ENCODE measurements at places on chromosomes 4 and X. TPM values are rescaled to one million over a fixed set of nuclear protein-coding genes. Genes with fewer than 3 reads are reported as not detected.
A peak's percentile ranks its signal among the peaks of the same experiment; 100 is the strongest.

Gene SPATA18
- 0.52 TPM for polyA plus RNA-seq

DNA sequence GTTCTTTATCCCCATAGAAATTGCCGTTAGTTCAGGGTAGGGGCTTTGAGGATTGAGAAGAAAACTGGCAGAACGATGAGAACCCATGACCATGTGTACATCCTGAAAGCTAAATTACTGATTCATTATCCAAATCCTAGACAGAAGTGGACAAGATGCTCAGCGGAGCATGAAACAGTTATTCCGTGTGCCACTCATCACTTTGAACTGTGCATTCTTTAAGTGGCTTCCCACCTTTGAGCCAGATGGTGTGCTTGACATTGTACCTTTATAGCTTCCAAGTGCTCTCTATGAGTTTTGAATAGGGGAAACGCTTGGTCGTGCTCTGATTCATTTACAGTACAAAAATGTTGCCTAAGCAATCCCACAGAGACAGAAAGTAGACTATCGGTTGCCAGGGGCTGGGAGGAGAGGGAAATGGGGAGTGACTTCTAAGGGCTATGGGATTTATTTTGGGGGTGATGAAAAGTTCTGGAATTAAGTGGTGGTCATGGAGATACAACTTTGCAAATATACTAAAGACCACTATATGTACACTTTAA is 100.0 kb downstream of the DOCK11 start:
- no peak for DNase-seq

DNA sequence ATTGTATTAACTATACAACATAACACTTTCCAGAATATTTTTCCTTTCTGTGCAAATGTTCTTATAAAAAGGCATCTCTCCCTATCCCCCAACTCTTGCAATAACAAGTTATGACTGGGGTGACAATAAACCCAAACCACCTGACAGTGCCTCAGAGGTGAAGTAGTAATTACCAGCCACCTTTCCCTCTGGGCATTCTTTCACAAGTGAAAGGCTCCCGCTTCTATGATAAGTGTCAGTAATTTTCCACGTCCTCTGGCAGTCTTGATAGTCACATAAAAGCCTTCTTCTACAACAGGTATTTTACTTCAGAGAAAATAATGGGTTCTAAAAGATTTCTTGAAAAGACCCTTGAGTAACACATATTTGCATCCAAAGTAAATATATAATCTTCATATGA is 82.7 kb downstream of the MANBA start:
- DNase-seq = no peak

- DNase-seq = no peak
Measured at GRCh38 chrX:13433298-13433605, 113.4 kb upstream of the ATXN3L start.

Gene RBM47
- polyA plus RNA-seq = 0.97 TPM

DNA sequence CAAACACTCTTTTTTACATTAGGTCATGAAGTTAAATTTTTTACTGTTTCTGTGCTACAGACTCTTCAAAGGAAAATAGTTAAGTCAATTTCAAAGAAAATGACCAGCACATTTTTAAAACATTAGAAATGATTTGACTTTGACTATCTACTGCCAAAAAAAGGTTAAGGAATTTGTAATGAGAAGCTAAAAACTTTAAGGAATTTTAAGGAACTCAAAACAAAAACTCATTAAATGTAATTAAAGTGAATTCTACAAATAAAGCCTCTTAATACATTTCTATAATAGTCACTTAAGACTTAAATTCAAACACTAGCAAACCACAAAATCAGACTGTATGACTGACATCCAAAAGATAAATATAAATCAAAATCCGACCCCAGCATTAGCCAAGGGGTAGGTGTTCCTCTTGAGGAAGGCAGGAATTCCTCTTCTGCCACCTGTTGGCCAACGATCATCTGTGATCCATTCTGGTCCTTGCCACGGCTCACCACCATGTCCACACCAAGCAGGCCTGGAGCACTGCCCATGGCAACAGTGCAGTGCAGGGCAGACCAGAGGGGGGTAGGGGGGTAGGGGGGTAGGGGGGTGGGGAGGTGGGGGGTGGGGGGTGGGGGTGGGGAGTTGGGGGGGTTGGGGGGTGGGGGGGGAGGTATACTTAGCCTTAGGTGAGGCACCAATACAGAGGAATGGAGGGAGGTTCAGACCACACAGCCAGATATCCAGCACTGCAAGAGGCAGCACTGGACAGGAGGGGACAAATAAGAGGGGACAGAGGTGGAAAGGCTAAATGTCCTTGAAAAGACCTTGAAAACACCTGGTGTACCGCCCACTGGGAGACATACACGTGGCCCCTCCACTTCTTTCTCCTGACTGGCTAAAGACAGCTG is 287.4 kb downstream of the CHIC1 start:
- DNase-seq = peak; percentile 40

Gene AWAT1
- not detected for polyA plus RNA-seq

GRCh38 chrX:34624416-34624815 is 32.7 kb downstream of the TMEM47 start:
- no peak for DNase-seq

DNA sequence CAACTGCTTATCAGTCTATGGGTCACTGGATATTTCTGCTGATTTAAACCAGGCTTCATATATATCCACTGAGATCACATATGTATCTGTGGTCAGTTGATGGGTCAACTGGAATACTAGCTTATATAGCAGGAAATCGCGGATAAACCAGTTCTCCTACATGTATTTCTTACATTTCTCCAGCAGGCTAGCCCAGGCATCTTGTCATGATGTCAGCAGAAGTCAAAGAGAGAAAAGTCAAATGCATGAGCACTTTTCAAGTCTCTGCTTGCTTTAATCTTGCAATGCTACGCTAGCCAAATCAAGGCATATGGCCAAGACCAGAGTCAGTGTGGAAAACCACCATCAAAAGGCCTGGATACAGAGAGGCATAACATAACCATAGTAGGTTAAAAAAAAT is 1008.8 kb upstream of the DIAPH2 start:
- no peak for DNase-seq

Gene AADAT
- 1.5 TPM for polyA plus RNA-seq

DNA sequence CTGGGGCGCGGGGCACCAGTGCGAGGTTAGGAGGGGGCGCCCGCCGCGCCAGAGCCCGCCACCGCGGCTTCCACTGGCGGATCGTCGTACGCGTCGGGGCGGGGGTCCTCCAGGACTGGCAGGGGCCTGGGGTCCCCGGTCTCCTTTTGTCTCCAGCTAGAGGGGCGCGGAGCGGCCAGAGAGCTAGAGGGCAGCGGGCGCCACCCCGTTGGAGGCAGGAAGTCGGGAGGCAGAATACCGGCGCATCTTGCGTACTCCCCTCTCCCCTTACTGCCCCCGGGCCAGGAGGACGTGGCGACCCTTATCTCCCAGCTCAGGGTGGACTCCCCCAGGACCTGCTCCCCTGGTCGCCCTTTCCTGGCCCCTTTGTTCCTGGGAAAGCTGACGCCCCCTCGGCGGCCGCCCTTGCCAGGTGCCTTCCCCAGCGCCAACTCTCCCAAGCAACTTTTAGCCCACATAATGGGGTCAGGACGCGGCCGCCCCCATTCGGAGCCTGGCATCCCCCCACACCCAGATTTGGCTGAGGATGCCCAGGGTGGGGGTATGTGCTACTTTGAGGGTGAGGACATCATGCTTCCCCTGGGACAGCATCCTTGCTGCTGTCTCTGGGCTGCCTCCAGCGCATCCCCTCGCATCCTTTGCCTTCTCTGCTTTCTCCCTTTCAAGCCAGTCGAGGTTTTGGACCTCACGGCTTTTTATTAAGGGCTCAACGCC is 933 bp downstream of the CNKSR2 start:
- peak; percentile 36 for DNase-seq

Gene PABPC1L2B
- polyA plus RNA-seq = not detected

Gene TRPC5OS
- not detected for polyA plus RNA-seq

DNA sequence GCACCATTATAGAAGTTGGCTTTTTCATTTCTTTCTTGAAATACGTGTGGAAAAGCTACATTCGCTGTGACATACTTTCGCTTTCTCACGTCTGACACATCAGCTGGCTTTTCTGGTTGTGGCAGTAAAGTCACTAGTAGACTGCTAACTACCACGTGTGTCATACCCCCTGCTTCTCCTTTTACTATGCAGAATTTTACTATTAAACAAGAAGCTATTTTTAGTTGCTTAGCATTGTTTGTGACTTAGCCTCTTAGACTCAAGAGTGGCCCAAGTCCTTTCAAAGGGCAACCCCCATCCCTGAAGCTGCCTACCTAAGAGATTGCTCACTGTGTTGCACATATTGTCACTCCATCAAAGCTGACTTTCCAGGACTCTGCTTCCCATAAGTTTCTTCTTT is 2.1 kb upstream of the IL2 start:
- DNase-seq = no peak

Measured in right cardiac atrium (tissue), 5 donors.